ENCODE measurements at places on chromosomes 11 and 22.

DNA sequence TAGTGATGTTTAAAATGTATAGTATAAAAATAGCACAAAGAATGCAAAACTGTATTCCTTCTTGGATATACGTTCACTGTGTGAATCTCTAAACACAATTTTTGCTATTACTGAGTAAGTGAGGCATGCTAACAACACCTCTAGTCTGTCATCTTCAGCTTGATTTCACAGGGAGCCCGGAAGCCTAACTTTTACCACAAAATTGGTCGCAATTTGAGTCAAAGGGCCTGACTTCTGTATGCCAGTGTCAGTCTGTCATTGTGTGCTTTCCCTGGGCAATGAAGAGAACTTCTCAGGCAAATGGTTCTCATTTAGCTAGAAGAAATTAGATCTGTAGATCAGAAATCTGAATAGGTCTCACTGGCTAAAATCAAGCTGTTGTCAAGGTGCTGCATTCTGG is 1059.5 kb downstream of the FAM181B start:
- no peak for DNase-seq

DNA sequence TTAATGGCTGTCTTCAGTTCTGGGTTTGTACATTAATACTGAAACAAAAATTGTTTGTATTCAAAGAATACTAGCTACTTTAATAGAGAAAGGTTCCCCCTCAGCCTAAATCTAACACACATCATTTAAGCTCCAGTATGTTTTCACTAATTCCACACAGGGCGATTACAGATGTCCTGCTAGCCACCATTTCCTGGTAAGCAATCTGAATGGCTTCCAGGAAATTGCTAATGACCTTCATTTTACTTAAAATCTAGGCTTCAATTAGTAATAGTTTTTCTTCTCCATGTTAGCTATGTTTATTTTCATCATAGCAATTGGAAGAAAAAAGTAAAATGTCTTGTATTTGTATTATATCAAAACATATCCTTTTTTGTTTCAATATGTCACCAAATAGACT is 132.8 kb downstream of the SOX6 start:
- DNase-seq: no peak

DNA sequence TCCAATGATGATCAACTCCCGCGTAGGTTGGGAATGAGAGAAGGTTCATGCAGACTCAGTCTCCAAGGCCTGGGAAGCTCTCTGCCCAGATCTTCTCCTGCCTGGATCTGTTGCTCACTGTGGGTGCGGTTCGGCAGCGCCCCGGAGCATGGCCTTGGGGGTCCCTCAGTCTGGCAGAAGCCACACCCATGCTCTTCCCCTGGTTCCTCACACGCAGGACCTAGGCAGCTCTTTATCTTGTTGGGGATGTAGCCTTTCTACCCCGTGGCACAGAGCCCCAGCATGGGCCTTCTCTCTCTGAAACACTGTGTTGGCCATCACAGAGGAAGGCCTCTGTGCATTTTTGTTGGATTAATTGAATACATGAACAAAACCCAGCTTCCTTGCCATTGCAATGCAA is 1461.6 kb downstream of the BRD1 start:
- no peak for DNase-seq

DNA sequence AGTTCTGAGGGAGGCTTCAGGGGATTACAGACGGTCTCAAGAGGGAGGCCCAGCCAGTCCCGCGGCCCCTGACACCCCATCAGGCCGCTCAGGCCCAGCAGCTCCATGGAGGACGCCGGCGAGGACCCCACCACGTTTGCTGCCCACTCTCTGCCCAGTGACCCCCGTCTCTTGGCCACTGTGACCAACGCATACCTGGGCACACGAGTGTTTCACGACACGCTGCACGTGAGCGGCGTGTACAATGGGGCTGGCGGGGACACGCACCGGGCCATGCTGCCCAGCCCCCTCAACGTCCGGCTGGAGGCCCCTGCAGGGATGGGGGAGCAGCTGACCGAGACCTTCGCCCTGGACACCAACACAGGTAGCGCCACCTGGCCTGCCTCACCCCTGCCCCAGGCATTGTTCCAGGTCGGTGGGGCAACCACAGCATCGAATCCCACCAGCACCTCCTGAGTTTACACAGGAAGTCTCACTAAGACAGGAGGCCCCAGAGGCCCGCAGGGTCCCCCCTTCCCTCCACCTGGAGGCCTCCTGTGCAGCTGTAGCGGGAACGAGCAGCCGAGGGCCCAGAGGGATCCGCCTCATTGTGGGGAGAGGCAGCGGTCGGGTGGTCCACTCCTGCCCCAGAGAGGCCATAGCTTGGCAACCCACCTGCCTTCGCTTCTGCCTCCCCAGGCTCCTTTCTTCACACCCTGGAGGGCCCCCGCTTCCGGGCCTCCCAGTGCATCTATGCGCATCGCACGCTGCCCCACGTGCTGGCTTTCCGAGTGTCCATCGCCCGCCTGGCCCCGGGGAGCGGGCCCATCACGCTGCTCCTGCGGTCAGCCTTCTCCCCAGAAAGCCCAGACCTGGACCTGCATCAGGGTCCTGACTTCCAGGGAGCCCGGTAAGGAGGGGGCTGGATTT is 1.0 kb downstream of the PGGHG start:
- DNase-seq: no peak

DNA sequence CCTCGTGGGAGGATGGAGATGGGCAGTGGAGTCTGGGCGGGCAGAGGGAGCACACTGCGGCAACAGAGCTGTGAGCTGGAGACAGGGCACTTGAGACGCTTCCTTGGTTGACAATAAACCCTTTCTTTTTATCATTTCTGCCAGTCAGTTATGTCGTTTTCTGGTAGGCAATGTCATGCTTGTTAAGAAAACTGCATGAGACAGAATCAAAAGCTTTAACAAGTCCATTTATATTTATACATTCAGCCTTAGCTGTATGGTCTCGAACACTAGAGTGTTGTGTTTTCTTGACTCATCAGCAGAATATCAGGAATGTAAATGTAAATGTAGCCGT is 31.9 kb downstream of the PPFIA1 start:
- no peak for DNase-seq

DNA sequence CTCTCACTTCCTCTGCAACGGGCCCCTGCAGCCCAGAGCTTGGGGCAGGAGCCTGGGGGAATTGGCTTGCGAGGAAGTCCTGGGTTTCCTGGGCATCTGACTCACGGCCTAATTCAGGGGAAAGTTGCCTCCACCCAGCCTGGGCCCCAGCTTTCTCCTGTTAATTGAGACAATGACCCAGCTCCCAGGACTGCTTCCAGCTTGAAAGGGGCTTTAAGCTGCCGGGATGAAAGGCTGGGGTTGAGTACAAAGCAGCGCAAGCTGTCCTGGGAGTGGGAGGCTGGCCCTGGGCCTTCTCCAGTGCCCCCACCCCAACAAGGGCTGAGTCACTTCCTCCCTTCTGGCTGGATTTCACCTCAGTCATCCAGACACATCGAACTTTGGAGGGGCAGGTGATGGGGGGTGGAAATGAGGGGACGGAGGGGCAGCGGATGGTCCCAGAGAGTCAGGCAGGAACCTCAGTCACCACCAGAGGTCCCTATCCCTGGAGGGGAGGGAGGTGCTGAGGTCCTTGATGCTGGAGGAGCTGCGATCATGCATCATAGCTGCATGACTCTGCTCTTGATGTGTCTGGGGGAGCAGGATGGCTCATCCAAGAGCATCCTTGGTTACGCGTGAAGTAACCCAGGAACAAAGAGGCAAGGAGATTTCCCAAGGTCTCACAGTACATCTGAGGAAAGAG is 30.1 kb upstream of the OAF start:
- DNase-seq: no peak

- no peak for DNase-seq
These were observed 29.0 kb upstream of the NAP1L4 start for GRCh38 chr11:3021125-3021524.

DNA sequence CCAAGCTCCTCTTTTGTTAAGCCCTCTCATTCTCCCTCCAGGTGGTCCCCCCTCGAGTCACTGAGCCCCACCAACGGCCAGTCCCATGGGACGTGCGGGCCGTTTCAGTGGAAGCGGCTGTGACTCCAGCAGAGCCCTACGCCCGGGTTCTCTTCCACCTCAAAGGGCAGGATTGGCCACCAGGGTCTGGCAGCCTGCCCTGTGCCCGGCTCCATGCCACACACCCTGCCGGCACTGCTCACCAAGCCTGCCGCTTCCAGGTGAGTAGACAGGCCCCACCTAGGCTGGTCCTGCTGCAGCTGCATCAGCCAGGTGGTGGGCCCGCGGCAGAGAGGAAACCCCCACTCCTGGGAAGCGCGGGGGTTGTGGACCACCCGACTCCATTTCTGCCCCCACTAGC is 3.3 kb downstream of the TMEM132A start:
- DNase-seq: no peak

GRCh38 chr22:35172442-35172841 is 84.9 kb upstream of the HMGXB4 start:
- DNase-seq: no peak

Measured in forelimb muscle (tissue), 1 donor.